Stimulated activated CD8-positive, alpha-beta memory T cell treated with anti-CD3 and anti-CD28 coated beads, Interleukin-7, amount 100 ng/mL, for 1 hour (primary cell): ENCODE measurements at places on chromosomes 11 and 22.
A peak's percentile ranks its signal among the peaks of the same experiment; 100 is the strongest.

GRCh38 chr11:129969920-129970319 lies 32.7 kb downstream of the PRDM10 start:
- DNase-seq: no peak

DNA sequence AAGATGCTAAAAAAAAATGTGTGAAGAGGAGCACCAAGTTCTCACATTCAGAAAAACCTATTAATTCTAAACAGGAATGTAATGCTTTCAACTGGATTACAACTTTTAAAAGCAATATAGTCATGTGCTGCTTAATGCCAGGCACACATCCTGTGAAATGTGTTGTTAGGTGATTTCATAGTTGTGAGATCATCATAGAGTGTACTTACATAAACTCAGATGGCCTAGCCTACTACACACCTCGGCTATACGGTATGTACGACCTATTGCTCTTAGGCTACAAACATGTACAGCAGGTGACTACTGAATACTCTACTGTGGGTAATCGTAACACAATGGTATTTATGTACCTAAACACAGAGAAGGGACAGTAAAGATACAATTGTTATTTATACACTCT lies 142.3 kb downstream of the RBFOX2 start:
- no peak for DNase-seq

- no peak for DNase-seq
These were observed 44.9 kb upstream of the TCF20 start for GRCh38 chr22:42315392-42315756.

GRCh38 chr11:10659339-10660216 lies 34.0 kb downstream of the IRAG1 start:
- DNase-seq: no peak

- DNase-seq: no peak
These were observed 5.5 kb downstream of the IL17REL start for GRCh38 chr22:50007057-50007511.

GRCh38 chr11:37552284-37552683 lies 954.2 kb upstream of the RAG2 start:
- no peak for DNase-seq

- DNase-seq: no peak
These were observed 110.7 kb downstream of the EHF start for GRCh38 chr11:34731603-34732002.

DNA sequence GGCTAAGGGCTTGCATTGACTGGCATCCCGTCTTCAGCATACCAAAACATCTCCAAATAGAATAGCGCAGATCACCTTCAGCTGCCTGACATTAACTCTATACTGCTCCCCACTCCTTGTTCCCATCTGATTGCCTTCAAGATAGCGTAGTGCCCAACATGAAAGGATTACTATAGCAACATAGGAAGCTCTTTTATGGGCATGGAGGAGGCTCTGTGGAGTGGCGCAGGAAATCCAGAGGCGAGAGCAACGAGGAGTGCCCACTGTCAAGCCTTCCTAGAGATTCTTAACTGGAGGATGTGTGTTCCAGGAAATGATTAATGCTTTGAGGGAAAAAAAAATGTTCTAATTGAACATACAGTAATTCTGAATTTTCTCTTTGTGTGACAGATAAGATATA lies 213.3 kb downstream of the CADM1 start:
- no peak for DNase-seq

DNA sequence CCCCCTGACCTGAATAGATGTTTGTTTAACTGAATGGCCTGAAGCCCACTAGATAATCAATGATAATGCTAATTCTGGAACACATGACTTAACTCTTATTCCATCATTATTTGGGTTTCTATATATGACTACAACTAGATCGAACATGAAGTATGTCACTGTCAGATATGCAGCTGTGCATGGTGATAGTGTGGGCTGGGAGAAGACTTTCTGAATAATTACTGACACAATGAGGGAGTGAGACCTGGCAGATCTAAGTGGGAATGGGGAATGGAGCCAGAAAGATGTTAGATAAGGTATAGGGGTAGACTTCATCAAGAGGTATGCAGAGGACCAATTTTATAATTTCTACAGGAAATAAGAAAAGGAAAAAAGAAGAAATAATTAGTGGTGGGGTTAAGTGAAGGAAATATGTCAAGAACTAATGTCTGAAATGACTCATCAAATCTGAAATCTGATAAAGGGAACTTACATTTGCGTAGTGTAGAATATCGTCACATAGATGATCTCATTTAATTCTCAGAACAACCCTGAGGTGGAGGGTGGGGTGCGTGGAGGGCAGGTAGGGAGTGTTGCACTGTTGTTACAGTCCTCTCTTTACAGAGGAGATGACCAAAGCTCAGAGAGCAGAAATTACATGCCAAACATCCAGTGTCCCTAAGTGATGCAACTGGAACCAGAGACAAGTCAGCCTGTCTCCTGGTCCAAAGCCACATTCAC lies 68.2 kb upstream of the EED start:
- DNase-seq: no peak

DNA sequence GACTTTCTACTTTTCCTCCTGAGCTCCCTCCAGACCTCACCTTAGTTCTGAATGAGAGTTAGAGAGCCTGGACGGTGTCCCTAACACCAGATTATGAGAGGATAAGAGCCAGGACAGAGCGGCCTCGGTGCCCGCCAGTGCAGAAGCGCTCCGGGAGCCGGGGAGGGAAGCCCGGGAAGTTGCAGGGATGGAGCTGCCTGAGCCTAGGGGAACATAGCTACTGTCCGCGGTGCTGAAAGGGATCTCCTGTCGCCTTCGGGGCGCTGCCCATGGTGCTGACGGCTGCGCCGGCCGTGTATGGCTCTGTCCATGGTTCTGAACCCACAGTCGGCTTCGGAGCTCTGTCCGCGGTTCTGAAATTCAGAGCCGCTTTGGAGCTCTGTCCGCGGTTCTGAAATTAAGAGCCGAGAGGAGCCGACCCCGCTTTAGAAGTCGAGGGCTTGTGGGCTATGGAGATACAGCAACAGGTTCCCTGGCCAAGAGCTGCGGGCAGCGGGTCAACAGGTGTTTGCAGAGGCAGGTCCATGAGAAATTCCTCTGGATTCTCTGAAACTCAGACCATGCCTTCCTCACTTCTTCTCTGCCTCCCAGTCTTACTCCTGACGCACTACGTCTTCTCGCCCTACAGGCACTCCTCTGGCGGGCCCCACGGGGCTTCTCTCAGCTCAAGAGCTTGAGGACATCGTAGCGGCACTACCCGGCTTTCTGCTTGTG lies 814 bp downstream of the NPAS4 start:
- DNase-seq: peak; percentile 86

- no peak for DNase-seq
These were observed 72.2 kb downstream of the LINC01488 start for GRCh38 chr11:69553416-69554357.

GRCh38 chr22:23829845-23830372 lies 8.9 kb downstream of the DERL3 start:
- no peak for DNase-seq

GRCh38 chr11:64035576-64035975 lies at the start of gene FLRT1:
Gene FLRT1 (plus strand): TSS chr11:64035931. CDS start chr11:64116268, 80,337 bp downstream.
- DNase-seq: no peak

DNA sequence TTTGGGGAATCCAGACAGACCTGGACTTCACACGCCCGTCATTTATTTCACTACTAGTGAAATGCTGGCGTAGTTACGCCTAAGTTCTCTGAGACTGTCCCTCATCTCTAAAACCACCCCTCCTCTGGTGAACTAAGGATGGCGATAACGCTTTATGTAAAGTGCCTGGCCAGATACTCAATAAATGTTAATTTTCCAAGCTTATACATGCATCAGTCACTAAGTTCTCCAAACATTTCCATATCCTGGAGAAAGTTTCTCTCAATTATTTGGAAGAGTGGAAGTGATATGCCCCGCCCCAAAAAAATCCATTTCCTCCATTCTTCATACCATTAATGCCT lies 1.1 kb upstream of the FBXO3 start:
- DNase-seq: no peak

DNA sequence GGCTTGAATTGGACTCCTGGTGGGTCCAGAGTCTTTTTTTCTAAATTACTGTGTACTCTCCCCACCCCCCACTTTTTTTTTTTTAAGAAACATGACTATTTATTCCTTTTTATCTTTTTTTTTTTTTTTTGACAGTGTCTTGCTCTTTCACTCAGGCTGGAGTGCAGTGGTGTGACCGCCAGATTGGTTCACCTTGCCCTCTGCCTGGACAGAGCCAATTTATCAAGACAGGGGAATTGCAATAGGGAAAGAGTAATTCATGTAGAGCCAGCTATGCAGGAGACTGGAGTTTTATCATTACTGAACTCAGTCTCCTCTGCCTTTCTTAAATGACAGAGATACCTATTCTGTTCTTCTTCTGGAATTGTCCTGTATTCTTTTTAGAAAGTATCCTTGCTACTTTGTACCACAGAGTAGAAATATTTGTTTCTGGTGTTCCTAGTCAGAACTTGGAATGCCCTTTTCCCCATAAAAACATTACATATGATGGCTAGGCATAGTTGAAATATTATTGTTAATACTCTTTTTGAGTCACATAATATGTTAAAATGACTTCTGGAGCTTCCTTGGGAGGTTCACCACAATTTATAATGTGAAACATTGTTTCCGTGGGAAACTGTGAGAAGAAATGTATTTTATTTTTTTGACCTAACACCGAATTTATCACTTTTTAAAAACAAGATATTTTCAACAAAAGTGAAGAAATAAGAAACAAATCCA lies 95.6 kb downstream of the UVRAG start:
- no peak for DNase-seq

DNA sequence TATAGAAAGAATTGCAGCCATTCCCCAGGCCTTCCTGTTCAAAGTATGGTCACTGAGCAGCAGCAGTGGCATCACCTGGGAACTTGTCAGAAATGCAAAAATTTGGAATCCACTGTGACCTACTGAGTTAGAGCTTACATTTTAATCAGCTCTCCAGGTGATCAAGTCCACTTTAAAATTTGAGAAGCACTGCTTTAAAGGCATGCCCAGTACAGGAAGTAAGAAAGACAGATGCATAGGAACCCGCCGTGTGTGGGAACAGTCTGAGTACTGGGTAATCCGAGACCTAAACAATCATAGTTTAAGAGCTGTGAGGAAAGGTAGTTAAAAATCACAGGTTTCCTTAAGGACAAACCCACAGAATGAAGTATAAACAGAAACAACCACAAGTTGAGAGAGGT lies 462.4 kb downstream of the RAB38 start:
- DNase-seq: no peak

GRCh38 chr11:67700548-67701262 lies 26.3 kb upstream of the ALDH3B2 start:
- no peak for DNase-seq

- no peak for DNase-seq
These were observed 59.3 kb downstream of the CELSR1 start for GRCh38 chr22:46478083-46478551.

- no peak for DNase-seq
These were observed 123.1 kb downstream of the PKNOX2 start for GRCh38 chr11:125287491-125288210.

- DNase-seq: no peak
These were observed 380.0 kb downstream of the INSC start for GRCh38 chr11:15494740-15495139.

DNA sequence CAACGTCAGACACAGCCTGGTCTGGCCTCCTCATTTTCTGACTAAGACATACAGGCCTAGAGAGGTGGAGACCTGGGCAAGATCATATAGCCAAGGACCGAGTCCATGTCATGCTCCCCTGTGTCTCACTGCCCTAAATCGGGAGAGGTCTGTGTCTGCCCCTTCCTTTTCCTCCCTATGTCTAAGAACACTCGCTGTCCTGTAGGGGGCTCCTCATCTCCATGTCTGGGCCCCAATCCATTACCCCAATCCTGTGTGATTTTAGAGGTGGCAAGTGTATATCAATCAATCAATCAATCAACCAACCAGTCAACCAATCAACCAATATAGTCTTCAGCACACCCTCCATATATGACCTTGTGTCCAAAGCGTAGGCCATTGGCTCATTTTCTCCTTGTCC lies 125.7 kb downstream of the KIRREL3 start:
- no peak for DNase-seq

- no peak for DNase-seq
These were observed 64.7 kb downstream of the BDNF start for GRCh38 chr11:27635567-27636037.

DNA sequence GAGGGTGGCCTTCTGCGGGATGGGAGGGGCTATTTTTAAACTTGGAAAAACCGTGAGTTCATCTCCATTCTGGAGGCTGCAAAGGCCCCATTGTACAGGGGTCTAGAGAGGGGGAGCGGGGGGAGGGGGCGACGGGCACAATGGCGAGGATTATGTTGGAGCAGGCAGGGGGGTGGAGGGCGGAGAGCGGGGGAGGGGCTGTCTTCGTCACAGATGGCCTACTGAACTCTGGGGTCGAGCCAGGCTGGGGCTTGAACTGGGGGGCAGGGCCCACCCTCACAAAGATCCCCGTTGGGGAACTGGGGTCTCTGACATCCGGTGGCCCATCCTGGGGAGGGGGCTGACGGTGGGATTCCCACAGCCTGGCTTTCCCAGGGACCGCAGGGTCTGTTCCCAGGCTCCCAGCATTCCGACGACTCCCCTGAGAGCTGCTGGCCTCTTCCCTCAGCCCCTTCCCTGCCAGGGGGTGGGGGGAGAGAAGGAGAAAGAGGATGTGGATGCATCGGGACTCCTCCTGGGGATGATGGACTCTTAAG lies 3.4 kb upstream of the MCAM start:
- no peak for DNase-seq

- no peak for DNase-seq
These were observed 289.2 kb downstream of the MN1 start for GRCh38 chr22:27512283-27512761.

DNA sequence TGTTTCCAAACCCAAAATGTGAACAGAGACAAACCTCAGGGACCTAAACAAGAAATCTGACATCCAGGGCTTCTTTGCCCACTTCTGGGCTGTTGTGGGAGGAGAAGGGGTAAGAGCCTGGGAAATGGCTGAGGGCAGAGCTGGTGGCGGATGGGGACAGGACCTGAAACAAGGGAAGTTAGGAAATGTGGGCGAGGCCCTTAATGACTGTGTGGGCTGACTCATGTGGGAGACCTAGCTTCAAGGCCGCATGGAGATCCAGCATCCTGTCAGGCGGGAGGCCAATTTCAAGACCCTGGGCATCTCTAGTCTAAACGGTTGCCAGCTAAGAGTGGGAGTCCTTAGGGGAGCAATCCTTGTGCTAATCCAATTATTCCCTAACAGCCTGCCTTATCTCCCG lies 2.1 kb upstream of the OAF start:
- no peak for DNase-seq

DNA sequence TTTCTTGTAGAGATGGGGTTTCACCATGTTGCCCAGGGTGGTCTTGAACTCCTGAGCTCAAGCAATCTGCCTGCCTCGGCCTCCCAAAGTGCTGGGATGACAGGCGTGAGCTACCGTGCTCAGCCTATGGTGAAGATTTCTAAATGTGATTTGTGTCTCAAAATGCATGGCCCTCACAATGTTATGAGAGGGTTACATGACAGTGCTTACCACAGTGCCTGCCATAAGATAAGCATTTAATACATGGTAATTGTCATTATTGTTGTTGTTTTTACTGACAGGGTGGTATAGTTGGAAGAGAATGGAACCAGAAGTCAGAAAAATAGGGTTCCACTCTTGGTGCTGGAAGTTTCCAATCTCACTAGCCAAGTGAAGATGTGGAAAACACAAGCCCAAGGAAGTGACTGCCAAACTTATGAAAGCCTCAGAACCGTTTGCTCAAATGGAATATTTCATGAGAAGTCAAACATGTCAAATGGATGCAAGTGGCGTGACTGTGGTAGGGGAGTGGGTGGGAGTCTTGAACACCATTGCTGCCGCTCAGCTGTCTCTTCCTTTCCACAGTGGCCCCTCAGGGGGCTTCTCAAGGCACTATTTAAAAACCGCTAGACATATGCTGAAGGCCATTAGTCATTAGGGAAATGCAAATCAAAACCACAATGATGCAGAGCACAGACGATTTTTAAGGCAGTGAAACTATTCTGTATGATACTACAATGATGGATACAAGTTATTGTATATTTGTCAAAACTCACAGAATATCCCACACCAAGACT lies 29.1 kb upstream of the LMO2 start:
- DNase-seq: no peak
